ENCODE measurements at places on chromosomes 5 and 9.
A peak's percentile ranks its signal among the peaks of the same experiment; 100 is the strongest.

GRCh38 chr5:159732220-159732619 is 184.1 kb upstream of the ADRA1B start:
- DNase-seq: no peak

GRCh38 chr5:57306359-57306758 is 132.5 kb downstream of the GPBP1 start:
- DNase-seq: no peak

GRCh38 chr5:161614342-161614741 is 67.8 kb upstream of the GABRB2 start:
- no peak for DNase-seq

GRCh38 chr5:87686975-87687374 is 274.2 kb upstream of the CCNH start:
- DNase-seq: no peak

DNA sequence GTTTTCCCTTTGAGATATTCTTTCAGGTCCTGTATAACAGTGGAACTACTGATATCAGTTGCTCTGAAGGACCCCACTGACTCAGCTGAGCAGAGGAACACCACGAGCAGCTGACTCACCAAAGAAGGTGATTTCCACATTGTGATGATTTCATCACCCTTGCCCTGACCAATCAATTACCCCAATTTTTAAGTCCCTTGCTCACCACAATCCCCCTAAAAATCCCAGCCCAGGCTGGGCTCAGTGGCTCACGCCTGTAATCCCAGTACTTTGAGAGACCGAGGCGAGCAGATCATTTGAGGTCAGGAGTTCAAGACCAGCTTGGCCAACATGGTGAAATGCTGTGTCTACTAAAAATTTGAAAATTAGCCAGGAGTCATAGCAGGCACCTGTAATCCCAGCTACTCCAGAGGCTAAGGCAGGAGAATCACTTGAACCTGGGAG is 125.3 kb upstream of the ABCA1 start:
- DNase-seq: peak; percentile 56

- no peak for DNase-seq
These were observed 464.9 kb downstream of the TLE1 start for GRCh38 chr9:81224166-81225081.

DNA sequence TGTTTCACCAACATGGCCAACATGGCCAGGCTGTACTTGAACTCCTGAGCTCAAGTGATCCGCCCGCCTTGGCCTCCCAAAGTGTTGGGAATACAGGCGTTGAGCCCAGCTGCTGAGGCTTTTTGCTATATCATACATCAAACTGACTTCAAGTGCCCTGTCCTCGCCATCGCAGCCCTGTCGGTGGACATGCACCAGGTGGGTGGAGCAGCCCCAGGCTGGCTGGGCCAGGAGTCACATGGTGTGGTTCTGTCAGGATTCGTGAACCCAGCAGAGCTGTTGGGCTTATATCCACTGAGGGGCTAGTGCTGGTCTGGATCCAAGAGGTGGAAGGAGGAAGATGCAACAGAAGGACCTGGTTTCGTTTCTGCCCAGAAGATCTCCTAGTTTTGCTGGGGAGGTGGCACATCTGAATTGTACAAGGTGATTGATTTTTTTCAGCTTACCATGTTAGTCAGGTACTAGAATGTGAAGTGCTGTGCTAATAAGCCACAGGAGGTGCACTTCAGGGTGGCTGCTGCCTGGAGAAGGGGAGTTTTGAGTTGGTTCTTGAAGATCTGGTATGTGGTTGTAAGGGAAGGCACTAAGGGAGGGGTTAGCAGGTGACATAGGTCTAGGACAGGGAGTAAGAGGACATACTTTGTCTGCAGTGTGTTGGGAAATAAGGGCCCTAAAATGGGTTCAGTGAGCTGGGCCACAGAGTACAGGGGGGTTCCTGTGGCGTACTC is 16.1 kb downstream of the PCBD2 start:
- DNase-seq: no peak

DNA sequence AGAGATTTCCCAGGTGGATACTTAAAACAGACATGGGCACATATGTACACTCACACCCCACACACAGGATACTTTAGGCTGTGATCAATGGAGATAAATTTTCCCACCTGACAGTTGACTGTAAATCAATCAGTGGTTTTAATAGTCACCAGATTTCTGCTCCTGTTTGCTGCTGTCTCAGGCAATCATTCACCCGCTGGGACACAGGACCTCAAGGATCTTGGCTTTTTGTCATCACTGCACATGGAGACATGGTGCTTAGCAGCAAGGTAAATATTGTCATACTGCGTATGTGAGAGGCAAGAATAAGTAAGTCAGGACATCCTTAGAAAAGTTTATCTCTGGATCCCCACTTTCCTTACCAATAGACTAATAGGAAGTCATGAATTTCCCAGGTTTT is 60.8 kb upstream of the KLF9 start:
- no peak for DNase-seq

- no peak for DNase-seq
These were observed 89.1 kb upstream of the SPDL1 start for GRCh38 chr5:169494383-169494935.

GRCh38 chr9:34546834-34547827 is 24.3 kb upstream of the ENHO start:
- DNase-seq: peak; percentile 53

DNA sequence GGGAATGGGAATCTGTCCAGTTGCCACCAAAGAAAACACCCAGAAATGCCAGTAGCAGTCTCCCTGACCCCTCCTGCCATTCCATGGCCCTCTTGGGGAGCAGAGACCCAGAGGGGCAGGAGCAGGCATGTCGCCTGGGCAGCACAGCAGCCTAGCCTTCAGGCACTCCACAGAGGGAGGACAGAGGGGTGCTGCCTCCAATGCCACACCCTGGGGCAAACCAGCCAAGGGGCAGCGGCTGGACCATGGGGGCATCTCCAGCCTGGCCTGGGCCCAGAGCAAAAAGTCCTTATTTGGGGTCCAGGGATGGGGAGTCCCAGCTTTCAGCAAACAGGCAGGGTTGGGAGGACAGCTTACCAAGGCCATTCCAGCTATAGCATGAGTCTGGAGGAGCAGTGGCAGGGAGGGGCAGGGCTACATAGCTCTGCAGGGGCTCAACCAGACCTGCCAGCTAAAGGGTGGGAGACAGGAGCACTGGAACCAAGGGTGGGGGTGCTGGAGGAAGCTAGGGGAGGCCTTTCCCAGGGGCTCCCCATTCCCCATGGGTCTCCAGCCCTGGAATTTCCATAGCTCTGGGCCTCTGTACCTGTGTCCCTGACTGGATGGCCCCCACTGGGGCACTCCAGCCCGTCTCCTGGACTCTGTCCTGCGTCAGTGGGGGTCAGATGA is 6.7 kb downstream of the BRD3 start:
- DNase-seq: peak; percentile 8

- no peak for DNase-seq
These were observed 78.0 kb downstream of the OSMR start for GRCh38 chr5:38923661-38924451.

GRCh38 chr5:143117821-143118220 is 285.7 kb downstream of the NR3C1 start:
- no peak for DNase-seq

DNA sequence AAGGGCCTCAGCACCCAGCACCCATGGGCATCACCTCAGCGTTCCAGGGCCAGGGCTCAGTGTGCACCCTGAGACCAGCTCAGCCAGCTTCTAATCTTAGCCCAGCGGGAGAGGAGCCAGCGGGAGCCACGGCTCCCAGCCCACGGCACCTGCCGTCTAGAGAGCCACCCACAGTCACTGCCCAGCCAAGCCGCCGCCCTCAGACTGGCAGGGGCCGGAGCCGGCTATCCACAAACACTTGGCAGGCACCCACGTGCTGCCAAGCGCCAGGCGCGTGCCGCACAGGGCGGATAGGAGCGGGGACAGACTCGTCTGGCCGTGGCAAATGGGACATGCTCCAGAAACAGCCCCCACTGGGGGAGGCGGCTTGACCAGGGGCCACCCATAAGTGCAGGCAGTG is 18.6 kb downstream of the BRD3 start:
- no peak for DNase-seq

DNA sequence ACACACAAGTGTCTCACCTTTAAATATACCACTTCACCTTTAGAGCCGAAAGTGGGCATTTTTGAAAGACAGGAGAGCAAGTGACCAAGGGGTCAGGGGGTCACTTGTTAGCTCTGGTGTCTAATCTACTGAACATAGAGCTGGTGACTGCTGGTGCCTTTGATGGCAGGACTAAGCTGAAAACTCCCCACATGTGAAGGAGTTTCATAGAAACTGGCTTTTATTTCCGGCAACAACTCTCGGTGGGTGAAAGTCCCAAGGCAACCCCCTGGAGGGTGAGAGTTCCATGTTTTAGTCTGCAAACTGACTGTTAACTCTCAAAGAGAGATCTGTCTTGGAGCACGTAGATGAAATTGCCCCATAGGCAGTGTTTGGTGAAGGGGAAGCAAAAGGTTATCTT is 466.9 kb downstream of the DMRTA1 start:
- no peak for DNase-seq

DNA sequence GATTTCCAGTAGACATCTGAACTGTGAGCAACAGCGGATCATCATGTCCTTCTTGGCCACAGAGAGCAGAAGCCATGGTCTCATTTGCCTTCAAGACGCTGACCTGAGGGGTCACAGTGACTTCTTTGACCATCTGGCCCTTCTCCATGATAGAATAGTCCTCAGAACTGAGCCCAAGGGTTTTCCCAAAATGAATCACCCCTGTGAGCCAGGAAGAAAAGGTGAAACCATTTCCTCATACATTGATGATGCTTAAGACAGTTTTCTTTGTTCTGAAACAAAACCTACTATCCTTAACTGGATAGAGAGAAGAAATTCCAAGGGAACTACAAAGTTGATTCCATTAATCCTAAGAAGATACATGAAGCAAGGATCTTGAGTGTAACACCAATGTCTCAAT is 503.9 kb downstream of the CTNND2 start:
- no peak for DNase-seq

DNA sequence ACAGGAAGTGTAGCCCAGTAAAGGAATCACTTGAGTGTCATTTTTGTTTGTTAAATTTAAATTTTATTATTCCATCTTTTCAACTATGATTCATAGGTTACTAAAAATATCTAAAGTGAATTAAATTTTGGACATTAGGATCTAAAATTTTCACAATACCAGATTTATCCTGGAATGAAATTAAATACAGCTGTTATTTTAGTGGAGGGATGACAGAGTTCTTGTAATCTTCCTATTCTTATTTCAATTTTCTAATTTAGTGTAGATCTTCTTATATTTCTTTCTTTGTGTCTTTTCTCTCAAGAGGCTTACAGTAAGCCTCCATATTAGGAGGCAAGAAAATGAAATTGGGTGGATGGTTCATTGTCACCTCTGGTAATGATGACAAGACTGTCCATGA is 167.9 kb upstream of the TNC start:
- no peak for DNase-seq

- DNase-seq: no peak
These were observed 79.9 kb downstream of the RGS3 start for GRCh38 chr9:113543296-113543981.

DNA sequence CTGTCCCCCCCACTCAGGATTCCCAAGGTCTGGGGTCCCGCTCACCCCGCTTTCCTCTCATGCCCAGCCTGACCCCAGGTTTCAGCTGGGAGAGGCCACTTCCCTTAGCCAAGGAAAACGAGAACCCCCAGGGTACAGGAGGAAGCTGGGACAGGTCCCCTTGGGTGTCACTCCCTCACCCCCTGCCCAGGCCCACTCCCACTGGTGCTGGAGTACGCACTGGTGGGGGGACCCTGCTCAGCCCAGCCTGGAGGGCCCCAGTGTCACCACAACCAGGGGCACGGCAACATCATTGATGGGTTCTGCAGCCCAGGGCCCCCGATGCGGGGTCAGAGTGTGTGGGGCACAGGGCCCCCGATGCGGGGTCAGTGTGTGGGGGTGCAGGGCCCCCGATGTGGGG is 145.0 kb upstream of the CDKN2B start:
- DNase-seq: no peak

GRCh38 chr9:82547995-82548394 is 514.9 kb downstream of the RASEF start:
- no peak for DNase-seq

DNA sequence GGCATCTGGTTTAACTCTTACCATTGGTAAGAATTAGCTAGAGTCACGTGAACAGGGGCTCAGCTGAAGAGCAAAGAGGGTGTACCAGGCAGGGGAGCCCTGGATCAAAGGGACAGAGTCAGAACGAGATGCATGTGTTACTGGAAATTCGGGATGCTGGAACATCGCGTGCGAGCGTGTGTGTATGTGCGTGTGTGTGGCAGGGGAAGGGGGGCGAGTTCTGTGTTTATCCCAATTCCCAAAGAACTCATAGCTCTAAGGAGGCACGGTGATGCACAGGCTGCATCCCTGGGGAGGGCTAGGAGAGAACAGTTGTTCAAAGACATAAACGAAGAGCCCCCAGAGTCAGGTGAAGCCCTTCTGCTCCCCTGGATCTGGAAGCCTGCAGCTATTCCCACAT is 353.3 kb downstream of the GADD45G start:
- DNase-seq: no peak

- DNase-seq: no peak
These were observed 3.2 kb upstream of the TMEM268 start for GRCh38 chr9:114607671-114608524.

- DNase-seq: no peak
These were observed 25.5 kb upstream of the TTC23L start for GRCh38 chr5:34813509-34813908.

GRCh38 chr5:96288845-96289185 is 144.2 kb downstream of the PCSK1 start:
- no peak for DNase-seq

- DNase-seq: no peak
These were observed 327.8 kb downstream of the TMEM167A start for GRCh38 chr5:82749461-82749820.

DNA sequence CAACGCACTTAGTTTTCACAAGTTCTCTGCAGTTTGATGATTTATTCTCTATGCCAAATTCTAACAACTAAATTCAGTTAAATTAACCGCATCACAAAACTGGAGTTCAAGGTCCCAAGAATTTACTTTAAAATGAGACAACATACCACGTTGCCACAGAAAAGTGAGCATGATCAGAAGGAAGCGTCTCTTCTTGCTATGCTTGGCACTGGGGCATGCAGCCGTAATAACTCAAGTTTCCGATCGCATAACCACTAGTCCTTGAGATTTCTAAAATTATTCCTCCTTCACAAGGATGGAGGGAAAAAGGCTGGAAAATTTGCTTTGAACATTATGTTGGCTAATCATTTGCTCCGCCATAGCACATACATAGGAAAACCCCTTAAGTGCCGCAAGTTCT is 13.9 kb downstream of the NFIB start:
- DNase-seq: no peak

DNA sequence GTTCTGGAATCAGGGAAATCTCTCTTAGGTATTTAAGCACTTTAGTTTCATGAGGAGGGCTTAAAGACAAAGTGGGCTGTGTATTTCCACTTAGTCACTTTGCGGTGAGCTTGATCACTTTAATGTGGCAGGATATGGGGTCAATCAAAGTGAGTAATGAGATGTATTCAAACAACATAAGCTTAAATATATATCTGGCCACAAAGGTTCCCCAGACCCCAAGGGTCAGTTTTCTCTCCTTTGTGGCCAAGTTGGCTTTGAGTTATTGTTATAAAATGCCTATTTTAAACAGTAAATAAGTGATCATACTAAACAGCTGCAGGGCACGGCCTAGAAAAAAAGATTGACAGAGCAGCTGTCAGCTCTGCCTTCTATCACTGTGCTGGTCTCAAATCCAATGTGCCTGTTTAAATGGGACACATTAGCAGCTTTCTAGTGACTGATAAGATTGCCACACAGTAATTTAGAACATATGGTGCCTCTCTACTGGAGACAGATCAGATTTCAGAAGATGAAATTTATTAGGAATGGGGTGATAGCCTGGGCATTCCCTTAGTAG is 363.9 kb downstream of the AGTPBP1 start:
- DNase-seq: no peak
